Left ventricle myocardium superior (tissue), 1 donor: ENCODE measurements at places on chromosomes 5 and 9. TPM values are rescaled to one million over a fixed set of nuclear protein-coding genes. Genes with fewer than 3 reads are reported as not detected.

DNA sequence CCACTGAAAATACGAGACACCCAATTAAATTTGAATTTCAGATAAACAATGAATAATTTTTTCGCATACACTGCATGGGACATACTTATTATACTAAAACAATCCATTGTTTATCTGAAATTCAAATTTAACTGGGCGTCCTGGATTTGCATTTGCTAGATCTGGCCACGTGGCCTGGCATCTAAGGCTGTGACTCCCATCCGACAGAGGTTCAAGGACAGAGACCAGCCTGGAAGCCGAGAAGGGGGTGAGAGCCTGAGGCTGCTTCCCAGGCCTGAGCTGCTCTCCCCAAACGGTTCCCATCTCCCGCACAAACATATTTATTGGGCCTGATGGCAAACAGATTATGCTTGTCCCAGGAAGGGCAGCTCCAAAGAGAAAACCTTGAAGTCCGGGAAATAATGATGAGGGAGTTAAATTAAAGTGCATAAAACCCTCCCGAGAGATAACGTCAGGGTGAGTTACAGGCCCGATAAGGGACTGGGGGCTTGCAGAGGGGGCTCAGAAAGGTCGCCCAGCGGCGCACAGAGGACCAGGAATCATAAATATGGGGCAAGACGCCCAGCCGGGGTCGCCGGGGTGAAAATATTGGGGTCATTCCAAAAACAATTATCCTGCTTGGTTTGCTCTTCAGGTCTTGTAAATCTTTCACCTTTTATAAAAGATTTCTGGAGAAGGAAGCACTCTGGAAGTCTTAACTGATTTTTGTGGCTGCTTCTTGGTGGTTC, 163.7 kb downstream of the GAPVD1 start:
- no peak for DNase-seq

- no peak for DNase-seq
Measured at GRCh38 chr5:9502050-9502834, 43.6 kb downstream of the SEMA5A start.

Gene HRCT1
- total RNA-seq, result 9.0 TPM

DNA sequence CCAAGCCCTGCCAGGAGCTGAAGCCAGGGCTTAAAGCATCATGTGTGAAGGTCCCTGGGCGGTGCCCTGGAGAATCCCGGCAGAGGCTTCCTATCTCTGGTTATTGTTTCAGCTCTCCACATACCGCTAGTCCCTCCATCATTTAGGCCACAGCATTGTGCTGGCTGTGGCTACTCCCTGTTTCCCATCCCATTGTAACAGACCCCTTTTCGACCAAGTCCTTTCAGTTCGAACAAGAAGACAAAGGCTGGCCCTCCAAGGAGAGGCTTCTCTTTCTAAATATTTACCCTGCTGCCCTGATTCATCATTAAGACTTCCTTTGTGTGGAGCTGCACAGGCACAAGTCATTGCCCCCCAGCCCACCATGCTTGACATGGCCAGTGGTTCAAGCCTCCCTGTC, 41.6 kb downstream of the NEUROG1 start:
- DNase-seq, result no peak

DNA sequence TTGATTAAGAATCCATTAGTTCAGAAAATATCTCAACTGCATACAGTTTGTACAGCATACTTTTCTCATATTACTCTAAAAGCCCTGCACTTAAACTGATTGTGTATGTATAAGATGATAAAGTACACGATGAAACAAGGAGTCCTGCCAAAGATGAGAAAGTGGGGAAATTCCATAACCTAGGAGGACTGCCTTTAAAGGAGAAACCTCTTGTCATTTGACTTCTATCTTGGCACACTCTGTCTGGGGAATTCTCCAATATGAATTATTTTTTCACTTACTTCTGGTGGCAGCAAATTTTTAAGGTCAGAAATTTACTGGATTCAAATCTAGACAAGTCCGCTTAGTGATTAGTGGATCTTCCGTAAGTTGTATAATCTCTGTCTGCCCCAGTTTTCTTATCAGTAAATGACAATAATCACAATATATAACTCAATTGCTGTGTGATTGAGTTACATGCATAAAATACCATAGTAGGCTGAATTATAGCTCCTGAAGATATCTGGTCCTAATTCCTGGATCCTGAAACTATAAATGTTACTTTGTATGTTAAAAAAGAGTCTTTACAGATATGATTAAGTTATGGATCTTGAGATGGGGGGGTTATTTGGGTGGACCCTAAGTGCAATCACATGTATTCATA, 17.0 kb upstream of the ISOC1 start:
- no peak for DNase-seq

DNA sequence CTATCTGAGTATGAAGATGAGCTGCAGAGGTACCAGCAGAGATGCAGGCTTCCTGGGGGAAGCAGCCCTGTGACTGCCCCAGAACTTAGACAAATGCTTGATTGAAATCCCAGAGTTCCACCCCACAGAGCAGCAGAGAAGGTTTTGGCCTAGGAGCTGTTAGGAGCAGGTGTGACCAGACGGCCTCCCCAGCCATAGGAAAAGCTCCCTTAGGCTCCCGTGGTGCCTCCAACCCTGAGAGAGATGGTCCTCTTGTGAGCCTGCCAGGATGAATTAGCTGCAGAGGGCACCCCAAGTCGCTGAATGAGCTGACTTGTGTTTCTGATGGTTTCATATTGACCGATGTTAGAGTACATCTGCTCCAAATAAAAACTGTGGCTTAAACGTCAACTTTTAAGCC, 22.1 kb downstream of the NTRK2 start:
- no peak for DNase-seq

GRCh38 chr5:154676508-154676907, 78.7 kb upstream of the LARP1 start:
- DNase-seq, result no peak

DNA sequence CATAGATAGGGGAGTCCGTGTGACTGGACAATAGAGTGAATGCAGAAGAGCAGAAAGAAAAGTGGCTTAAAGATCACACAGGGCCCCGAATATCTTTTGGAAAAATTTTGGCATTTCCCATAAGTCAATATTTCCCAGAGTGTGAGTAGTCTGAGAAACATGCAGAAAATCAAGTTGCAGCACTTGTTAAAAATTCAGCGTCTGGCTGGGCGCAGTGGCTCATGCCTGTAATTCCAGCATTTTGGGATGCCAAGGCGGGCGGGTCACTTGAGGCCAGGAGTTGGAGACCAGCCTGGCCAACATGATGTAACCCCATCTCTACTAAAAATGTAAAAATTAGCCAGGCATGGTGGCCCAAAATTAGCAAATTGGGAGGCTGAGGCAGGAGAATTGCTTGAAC, 227.0 kb downstream of the DRD1 start:
- DNase-seq, result no peak

- DNase-seq, result no peak
Measured at GRCh38 chr9:127981559-127982121, 851 bp upstream of the EEIG1 start.

DNA sequence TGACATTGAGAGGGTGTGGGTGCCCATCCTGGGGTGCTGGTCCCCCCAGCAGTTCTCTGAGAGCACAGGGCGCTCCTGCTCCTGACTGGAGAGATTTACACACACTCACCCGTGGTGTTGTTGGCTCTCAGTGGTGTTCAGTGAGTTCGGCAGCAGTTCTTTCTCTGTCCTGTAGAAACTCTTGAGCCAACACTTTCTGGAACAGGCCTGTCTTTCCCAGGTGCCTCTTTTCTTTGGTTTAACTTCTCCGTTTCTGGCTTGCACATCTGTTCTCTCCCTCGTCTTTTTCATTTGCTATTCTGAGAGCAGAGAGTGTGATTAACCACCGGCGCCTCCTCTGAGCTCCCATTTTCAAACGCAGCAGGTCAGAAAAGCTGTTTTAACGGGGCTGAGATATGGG, 284.5 kb downstream of the IRX2 start:
- DNase-seq, result no peak

Gene RNF14
- total RNA-seq, result 99.8 TPM

Gene CDX1
- not detected for total RNA-seq
